ENCODE measurements at places on chromosomes 1 and 21.

GRCh38 chr1:168365719-168366479 is 85.2 kb downstream of the TBX19 start:
- DNase-seq = no peak

- no peak for DNase-seq
Observed at GRCh38 chr1:157704878-157705277, 4.3 kb upstream of the FCRL3 start.

DNA sequence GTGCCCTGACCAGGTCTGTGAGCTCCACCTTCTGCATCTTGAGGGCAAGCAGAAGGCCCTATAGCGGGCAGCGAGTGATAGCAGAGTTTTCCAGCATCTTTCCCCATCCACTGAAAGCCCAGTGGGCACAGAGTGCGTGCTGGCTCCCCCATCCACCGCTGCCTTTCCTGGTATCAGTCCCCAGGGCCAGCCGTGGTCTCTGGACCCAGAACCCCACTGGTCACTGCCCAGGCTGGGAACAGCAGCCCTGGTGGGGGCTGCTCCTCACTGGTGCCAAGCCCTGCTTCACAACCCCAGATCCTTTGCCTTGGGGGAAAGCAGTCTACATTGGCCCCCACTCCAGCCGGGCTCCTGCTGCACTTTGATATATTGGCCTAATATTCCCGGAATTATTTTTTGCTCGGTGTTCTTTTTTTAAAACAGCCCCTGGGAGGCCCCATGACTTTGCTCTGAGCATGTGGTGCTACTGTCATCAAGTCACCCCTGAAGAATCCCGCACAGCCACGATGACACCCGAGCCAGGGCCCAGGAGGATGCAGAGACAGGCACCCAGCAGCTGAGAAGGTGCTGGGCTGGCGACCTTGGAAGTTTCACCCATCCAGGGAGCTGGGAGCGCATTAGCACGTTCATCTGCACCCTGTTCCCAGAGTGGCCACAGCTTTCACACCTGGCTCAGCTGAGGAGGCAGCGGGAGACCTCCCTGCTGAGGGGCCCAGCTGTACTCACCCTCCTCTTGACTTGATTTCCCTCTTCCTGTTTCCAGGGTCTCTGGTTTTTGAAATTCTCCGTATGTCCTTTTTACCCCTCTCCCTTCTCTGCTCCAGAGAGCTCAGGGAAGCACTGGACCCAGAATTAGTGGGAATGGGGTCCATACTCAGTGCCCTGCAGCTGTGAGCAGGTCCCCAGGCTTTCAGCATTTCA is 56.9 kb downstream of the KLHDC7A start:
- no peak for DNase-seq

GRCh38 chr1:167673265-167673664 is 43.2 kb downstream of the RCSD1 start:
- DNase-seq = no peak

- no peak for DNase-seq
Observed at GRCh38 chr21:46211786-46212720, 16.5 kb downstream of the LSS start.

GRCh38 chr1:157004327-157004726 is 41.2 kb downstream of the ARHGEF11 start:
- no peak for DNase-seq

DNA sequence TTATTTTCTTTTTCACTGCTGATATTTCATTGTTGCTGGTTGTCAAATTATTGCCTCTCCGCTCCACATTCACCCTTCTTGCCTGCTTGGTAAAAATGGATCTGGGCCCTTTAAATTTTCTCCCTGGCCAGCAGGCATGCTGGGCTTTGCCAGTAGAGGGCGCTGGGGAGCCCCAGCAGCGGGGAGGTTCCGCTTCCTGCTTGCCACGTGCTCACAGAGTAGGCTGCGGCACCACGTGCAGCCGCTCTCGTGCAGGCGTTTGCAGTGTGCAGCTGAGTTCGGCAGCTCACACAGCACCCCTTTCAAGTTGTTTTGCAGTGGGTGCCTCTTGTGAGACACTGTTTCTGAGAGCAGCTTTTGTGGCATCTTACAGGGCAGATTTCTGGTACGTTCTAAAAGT is at the start of gene ACTL8:
Gene ACTL8 (plus strand): TSS at position 214 of the 400 bp plus-strand sequence. CDS start 67,676 bp downstream, outside the sequence.
- DNase-seq = no peak

DNA sequence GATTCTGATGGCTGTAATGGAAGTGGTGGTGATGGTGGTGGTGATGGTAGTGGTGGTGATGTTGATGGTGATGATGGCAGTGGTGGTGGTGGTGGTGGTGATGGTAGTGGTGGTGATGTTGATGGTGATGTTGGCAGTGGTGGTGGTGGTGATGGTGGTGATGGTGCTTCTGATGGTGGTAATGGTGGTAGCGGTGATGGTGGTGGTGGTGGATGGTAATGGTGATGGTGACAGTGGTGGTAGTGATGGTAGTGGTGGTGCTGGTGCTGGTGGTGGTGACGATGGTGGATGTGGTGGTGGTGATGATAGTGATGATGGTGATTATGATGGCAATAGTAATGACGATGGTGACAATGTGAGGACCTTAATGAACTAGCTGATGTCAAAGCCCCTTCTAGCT is 35.6 kb upstream of the LRRC3 start:
- no peak for DNase-seq

DNA sequence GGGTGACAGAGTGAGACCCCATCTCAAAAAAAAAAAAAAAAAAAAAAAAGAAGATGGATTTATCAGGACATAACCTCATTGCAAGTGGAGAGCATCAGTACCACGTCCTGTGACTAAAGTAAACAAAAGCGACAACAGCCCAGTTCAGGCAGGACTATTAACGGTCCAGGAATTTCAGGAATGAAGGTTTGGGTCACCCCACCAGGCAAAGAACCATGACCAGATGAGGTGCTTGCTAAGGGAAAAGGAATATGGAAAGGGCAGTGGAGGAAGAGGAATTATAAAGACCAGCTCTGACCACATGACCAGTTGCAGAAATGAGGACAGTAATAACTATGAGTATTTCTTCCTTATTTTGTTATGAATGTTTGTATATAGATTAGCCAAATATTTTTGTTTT is 35.4 kb upstream of the EIF4G3 start:
- DNase-seq = no peak

DNA sequence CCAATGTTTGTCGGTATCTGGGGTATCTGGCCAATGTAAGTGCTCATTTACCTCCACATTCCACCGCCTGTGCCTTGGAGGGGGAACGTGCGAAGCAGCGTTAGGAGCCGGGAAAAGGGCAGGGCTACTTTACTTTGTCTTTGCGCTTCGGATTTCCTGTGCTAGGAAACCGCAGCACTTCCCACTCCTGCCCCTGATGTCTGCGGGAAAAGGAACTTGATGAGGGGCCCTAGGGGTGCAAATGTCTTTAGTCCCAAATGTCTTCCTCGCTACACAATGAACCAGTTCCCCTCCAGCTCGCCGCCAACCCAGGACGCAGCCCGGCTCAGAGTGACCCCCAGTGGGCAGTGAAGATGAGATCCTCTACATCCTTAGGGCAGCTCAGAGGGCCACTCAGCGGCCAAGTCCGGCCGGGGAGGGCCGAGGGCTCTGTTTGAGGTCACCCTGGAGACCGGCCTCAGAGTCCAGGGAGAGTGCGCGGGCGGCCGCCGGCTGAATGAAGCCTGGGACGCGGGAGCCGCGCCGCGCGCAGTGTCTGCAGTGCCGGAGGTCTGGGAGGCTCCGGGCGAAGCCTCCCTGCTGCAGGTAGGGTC is at the start of gene DYNLT5:
Gene DYNLT5 (plus strand): TSS at position 460 of the 593 bp plus-strand sequence. CDS start 2,200 bp downstream, outside the sequence.
- no peak for DNase-seq

- DNase-seq = no peak
Observed at GRCh38 chr21:36321325-36322082, 1.5 kb downstream of the MORC3 start.

DNA sequence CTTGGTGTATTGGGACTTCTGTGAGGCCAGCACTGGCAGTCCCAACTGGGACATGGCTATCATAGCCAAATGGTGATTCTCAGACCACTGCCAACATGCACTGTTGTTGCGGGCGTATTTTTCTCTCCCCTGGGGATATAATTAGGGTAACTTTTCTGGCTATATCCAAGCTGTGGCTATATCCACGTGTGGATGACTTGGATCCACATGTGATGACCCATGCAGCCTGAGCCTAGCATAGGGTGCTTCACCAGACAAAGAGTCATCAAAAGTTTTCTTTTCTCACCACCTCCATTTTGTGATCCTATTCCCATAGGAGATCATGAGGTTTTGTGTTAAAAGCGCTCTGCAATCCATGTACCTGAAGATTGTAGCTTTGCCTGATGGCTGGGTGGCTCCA is 51.2 kb upstream of the CSF3R start:
- DNase-seq = no peak

GRCh38 chr21:42174173-42174572 is 44.8 kb upstream of the ABCG1 start:
- DNase-seq = no peak

- DNase-seq = no peak
Observed at GRCh38 chr1:115465802-115466363, 127.8 kb upstream of the NGF start.

DNA sequence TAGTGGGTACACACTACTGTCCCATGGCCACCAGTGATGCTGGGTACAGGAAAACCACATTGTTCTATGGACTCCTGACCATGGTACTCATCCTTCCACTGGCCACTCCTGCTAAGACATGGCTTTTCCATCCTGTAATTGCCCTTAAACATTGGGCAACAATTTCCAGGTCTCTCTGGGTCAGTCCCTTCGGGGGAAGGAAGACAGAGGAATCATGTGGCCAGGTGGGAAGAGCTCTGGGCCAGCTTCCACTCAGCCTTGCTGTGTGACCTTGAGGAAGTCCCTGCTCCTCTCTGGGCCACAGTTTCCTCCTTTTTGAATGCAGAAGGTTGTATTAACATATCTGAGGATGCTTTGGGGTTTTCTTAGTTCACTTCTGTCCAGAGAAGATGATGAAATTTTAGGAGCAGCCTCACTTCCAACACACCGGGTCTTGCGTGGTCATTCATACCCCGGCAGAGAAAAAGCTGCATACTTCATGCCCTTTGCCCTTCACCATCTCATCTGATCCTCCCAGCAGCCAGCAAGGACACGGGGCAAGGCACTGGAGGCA is 50.8 kb downstream of the SRRM1 start:
- DNase-seq = no peak

- no peak for DNase-seq
Observed at GRCh38 chr1:192936313-192937018, 122.7 kb downstream of the UCHL5 start.

DNA sequence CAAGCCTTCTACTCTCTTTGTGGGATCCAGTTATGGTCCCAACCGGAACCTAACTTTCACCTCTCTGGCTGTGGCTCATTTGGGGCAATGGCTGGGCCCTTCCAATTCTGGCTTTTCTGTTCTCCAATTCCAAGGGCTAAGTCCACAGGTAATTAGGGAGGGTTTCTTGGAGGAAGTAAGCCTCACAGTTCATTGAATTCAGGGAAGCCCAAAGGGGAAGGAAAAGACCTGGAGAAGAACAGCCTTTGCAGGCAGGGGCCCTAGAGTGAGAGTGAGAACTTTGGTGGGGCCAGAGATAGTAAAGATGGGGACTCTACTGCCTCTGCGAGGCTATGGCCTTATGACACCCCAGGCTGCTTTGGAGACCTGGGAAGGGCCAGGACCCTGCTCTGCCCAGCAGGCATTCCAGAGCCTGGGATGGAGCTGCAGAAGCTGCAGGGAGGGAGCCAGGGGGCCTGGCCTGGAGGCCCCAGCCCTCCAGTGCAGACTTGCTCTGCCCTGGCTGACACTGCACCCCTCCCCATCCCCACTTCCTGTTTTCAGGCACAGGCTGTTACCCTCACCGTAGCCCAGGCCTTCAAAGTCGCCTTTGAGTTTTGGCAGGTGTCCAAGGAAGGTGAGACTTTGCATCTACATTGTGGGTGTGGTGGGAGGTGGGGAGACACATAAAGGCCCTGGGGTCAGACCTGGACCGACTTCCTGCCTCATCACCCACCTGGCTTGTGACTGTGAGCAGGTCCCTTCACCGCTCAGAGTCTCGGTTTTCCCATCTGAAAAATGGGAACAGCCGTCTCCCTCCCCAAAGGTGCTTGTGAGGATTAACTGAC is 18.9 kb downstream of the LDLRAP1 start:
- no peak for DNase-seq

- DNase-seq = no peak
Observed at GRCh38 chr1:10575616-10576015, 100.9 kb downstream of the PEX14 start.

- DNase-seq = no peak
Observed at GRCh38 chr1:241533326-241534115, 1.3 kb downstream of the KMO start.

DNA sequence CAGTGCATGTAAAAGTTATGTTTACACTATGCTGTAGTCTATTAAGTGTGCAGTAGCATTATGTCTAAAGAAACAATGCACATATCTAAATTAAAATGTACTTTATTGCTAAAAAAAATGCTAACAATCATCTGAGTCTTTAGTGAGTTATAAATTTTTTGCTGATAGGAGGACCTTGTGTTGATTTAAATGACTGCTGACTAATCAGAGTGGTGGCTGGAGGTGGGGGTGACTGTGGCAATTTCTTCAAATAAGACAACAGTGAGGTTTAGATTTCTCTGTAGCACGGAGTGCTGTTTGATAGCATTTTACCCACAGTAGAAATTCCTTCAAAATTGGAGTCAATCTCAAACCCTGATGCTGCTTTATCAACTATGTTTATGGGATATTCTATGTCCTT is 37.0 kb downstream of the HS2ST1 start:
- no peak for DNase-seq

DNA sequence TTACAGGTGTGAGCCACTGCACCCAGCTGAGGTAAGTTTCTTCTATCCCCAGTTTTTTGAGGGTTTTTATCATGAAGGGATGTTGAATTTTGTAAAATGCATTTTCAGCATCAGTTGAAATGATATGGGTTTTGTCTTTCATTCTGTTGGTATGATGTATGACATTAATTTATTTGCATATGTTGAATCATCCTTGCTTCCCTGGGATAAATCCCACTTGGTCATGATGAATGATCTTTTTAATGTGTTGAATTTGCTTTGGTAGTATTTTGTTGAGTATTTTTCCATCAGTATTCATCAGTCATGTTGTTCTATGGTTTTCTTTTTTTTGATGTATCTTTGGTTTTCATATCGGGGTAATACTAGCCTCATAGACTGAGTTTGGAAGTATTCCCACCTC is 141.0 kb downstream of the RPS6KC1 start:
- no peak for DNase-seq

DNA sequence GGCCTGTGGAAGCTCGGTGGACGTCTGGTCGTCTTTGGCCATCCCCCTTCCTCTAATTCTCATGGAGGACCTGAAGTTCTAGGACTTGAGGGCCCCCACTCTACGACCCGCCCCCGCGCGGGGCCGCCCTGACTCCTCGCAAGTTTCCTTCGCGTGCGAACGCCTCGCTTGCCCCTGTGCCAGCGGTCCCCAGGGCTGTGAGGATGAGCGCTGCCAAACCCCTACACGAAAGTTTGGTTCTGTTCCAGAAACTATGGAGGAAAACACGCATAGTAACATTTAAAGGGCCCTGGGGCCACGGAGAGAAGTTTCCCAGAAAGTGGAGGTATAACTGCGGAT is 304 bp upstream of the GNG12 start:
- no peak for DNase-seq

DNA sequence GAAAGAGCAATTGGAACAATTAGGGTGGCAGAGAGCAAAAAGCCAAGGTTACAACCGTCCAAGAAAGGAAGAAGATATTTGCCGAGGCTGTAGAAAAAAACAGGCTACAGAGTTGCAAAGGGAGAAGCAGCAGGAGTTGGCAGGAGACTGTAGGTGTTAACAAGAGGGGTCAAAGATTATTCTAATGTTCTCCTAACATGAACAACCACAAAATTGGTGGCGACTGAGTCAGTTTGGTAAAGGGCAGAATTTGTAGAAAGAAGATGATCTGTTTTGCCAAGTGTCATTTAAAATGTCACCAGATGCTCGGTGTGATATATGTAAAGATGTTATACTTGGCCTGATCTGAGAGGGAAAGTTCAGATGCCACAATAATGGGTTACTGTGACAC is 401 bp upstream of the PRUNE1 start:
- DNase-seq = no peak

Data from NCI-H2107 (cell line).